H54 (cell line): ENCODE measurements at places on chromosomes 1 and 21.

- DNase-seq, result no peak
Measured at GRCh38 chr1:102851616-102852015, 256.7 kb downstream of the COL11A1 start.

- peak; percentile 54 for DNase-seq
Measured at GRCh38 chr21:41783476-41784180, 16.8 kb upstream of the RIPK4 start.

- no peak for DNase-seq
Measured at GRCh38 chr1:157153746-157154145, 15.6 kb upstream of the ETV3 start.

GRCh38 chr21:38165466-38166172 lies 91.2 kb upstream of the KCNJ15 start:
- no peak for DNase-seq

DNA sequence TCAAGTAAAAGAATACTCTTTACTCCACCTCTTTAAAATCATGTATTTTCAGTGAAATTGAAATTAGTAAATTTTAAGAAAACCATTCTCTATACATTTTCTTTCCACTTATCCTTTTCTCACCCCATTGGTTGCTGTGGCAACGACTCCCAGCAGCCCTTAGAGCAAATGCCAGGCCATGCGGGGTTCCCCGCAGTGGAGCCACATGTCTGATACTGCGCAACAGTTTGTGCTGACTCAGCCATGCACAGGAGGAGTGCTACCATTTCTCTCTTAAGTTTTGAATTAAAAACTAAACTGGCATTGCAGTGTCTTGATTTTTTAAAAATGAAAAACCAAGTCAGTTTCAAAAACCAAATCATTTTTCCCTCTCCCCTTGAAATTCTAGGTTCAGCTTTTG lies 214.1 kb upstream of the L1TD1 start:
- DNase-seq, result no peak

- DNase-seq, result no peak
Measured at GRCh38 chr21:46650476-46651098, 15.1 kb downstream of the PRMT2 start.

DNA sequence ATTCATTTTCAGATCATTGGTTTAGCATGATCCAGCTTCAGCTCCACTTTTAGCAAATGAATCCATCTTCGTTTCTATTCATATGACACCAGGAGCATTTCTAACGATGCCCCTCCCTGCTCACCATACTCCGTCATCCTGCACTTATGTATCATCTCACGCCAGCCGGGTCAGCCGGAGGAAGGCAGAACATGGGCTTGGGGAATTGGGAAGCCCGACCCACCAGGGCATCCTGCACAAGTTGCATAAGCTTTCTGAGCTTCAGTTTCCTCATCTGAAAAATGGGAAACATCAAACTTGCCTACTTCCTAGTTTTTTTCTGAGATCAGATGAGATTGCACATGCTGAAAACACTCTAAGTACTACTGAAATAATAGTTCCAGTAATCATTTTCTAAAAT lies 194.7 kb downstream of the AK5 start:
- DNase-seq, result no peak

DNA sequence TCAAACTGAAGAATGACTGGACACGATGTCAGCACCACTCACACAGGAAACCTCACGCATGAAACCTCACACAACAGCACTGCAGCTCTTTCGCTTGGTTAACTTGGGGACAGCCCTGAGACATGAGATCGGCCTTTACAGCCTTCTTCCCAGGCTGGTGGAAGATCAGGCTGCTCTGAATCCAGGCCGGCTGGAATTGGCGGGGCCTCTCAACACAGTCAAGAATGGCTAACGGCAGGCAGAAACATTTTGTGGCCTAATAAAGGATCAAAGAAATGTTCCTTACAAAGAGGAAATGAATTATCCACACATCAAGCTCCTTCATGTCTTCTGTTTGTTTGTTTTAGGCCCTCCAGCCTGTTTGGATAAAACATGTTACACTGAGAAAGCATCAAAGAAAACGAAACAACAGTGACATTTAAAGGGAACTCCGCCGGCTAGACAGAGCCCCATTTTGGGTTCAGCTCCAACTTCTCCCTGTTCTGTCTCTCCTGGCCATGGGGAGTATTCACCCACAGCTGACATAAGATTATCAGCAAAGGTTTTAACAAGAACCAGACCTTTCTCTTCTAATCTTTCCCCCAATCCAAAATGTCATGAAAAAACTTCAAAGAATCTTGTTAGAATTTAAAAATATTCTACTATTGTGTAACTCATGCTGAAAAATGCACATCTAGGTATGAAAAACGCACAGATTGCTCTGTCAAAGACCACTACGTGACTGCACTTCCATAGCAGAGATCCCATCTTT lies 131.2 kb downstream of the SLC45A1 start:
- DNase-seq, result no peak

- no peak for DNase-seq
Measured at GRCh38 chr1:85599076-85599491, 18.5 kb downstream of the CCN1 start.

- no peak for DNase-seq
Measured at GRCh38 chr1:226424221-226425003, 16.5 kb upstream of the PARP1 start.

DNA sequence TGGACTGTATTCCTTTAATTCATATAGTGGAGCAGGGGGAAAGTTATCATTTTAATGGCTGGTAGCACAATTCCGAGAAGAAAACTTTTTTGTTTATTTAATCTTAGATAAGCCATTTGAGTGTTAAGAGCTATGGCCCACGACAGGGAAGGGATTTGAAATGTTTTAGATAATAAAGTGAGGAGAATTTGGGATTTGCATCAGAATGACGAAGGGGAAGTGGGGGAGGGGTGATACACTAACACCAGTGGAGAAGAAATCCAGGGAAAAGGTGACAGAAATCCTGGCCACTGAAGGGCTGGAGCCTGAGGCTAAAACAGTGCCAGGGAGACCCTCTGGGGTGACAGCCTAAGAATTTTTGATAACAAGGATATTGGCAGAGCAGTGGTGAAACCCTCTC lies 21.0 kb downstream of the LEPR start:
- no peak for DNase-seq

DNA sequence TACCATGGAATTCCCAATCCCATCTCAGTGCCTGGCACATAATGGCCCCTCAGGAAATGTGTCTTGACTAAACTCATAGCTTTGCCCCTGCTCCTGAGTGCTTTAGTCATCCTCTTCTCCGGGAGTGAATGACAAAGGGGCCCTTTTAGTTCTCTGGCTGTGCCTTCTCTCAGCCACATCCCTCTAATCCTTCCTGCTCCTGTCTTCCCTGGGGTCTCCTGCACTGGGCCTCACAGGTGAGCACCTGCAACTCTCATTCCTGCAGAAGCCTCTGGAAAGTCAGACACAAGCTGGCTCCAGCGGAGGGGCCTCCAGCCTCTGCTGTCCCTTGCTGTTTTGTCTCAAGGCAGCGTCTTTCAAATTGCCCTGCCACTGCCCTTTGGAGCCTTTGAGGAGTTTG lies 14.0 kb upstream of the ETV3L start:
- DNase-seq, result no peak
